ENCODE measurements at places on chromosomes 11 and 22. TPM values are rescaled to one million over a fixed set of nuclear protein-coding genes. Genes with fewer than 3 reads are reported as not detected.

HEPHL1 gene
- total RNA-seq, result not detected

- no peak for DNase-seq
These were observed 88.9 kb downstream of the BMAL1 start for GRCh38 chr11:13366266-13367026.

GRCh38 chr11:12902791-12903486 is 106.2 kb upstream of the RASSF10 start:
- no peak for DNase-seq

DNA sequence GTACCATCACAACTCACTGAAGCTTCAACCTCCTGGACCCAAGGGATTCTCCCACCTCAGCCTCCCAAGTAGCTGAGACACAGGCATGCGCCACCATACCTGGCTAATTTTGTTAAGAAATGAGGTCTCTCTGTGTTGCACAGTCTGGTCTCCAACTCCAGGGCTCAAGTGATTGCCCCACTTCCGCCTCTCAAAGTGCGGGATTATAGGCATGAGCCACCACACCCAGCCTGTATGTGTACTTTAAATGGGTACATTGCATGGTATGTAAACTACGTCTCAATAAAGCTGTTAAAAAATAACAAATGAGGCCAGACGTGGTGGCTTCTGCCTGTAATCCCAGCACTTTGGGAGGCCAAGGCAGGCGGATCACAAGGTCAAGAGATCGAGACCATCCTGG is 36.2 kb upstream of the DDX6 start:
- DNase-seq, result no peak

DNA sequence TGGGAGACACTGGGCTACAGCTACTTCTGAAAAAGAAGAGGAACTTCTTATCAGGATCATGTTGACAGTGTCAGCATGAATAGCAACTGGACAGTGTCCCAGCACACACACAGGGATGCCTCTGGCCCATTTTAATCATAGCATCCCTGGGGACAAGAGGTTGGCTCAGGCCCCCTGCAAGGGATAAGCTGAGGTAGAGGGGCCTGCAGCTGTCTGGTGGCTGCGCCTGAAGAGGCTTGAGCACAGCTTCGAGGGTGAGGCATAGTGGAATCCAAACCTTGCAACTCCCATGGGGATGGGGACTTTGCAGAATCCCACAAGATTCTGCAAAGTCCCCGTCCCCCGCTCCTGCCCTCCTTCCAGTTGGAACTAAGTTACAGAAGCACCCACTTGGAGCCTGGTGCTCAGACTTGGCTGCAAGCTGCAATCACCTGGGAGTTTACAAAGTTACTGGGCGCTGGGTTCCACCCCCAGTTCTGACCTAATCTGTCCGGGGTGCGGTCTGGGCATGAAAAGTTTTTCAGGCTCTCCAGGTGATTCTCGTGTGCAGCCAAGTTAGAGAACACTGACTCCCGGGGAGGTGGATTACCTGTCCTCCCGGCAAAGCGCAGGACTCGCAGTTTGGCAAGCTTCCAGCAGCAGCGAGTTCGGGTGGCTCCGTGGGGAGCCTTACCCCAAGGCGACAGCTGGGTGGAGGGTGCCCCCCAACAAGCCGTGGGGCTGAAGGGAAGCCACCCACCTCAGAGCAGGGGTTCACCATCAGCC is 16.0 kb upstream of the LINC01488 start:
- no peak for DNase-seq

- no peak for DNase-seq
These were observed 22.4 kb downstream of the XRRA1 start for GRCh38 chr11:74926304-74927030.

DNA sequence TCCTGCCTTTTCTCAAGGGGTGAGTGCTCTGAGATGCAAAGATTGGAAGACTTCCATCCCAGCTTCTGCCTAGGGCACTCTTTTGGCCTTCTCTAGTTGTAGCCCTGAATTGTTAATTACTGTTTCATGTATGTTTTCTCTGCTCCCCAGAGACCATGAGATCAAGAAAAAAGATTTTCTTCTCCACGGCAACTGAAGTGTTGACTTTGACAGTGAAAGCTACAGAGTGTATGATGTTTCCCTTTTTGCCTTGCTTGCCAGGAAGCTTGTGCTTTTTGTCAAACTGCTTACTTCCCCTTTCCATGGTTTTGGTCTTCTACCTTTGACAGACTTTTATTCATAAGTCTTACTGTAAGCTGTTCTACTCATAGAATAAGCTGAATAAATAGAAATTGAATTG is 23.3 kb upstream of the EIF3D start:
- DNase-seq, result no peak

DNA sequence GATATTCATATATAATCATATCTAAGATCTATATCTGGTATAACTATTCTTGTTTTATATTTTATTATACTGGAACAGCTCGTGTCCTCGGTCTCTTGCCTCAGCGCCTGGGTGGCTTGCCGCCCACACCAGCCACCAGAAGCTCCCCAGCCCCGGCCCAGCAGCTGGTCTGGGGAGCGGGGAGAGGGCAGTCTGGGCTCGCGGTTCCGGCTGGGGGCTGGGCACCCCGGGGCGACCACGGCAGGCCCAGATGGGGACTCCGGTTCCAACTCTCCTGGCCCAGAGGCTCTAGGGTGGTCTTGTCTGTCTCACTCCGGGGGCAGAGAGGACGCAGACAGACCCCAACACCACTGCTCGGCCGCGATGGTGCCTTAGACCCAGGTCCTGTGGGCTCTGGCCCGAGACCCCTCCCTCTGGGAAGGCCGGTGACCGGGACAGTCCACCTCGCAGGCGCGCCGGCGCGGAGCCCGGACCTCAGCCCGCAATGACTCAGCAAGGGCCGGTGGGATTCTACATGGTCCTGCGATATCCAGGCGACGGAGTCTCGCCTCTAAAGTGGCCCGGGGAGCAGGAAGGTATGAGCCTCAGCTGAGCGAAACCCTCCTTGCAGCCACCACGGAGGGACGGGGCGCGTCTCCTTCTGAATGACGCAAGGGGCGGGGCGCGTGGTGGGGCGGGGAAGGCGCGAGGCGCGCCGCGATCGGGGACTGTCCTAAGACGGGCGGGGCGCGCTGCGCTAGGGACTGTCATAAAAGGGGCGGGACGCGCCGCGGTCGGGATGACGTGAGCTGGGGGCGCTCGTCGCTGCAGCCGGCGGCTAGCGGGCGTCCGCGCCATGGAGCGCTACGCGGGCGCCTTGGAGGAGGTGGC is at the start of gene DGCR6:
Gene DGCR6 (plus strand): TSS at position 781 of the 870 bp plus-strand sequence. CDS start 55 bp downstream, at position 836.
- DNase-seq, result no peak

GRCh38 chr22:26461188-26461810 is 22.3 kb downstream of the HPS4 start:
- DNase-seq, result peak; percentile 62

GRCh38 chr11:108997826-108998225 is 333.0 kb downstream of the DDX10 start:
- no peak for DNase-seq

DNA sequence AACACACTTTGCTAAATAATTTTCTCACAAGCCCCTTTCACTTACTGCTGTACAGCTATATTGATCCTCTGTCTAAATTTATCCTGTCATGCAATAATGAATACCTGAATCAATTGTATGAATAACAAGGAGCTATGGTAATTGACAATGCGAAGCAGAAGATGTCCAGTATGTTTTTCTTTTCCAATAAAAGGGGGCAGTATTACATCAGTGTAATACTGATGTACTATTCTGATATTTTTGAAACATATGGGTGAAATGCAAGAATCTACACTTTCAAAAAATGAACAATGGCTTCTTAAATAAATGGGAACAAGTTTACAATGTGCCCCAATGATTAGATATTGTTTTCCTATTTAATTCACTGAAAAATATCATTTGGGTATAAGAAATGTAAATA is 315.1 kb downstream of the SOX6 start:
- DNase-seq, result no peak

SHANK2 gene
- total RNA-seq, result 97.8 TPM

GRCh38 chr11:27319072-27319471 is 43.9 kb downstream of the CCDC34 start:
- DNase-seq, result no peak

IRAG1 gene
- total RNA-seq, result 5.4 TPM

DNA sequence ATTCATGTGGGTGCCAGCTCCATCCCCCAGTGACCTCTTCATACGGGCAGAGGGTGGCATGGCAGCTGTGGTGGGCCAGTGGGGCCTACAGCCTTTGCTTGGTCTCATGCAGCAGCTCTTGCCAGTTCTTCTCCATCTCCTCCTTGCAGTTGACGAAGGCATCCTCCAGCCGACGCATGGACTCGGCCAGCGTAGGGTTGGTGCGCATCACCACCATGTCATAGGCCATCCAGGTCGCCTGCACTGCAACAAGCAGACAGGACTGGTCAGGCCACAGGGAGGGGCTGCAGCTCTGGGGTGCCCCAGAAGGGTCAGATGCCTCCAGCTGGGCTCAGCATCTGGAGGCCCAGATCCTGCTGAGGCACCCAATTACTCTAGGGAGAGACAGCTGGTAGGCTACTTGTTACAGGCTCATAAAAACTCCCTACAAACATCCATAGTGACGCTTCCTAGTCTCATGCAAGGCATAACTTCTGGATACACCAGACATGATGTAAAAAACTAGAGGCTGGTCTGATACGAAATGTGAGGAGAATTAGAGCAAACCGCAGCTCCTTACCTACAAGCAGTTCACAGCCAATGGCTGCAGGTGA is 5.6 kb downstream of the KLHDC7B start:
- DNase-seq, result no peak

MS4A14 gene
- not detected for total RNA-seq

NOL12 gene
- total RNA-seq, result 17.1 TPM

- DNase-seq, result no peak
These were observed 134.8 kb downstream of the DSCAML1 start for GRCh38 chr11:117662255-117662654.

OR4D5 gene
- total RNA-seq, result 0.53 TPM

- no peak for DNase-seq
These were observed 631 bp downstream of the PHF21A start for GRCh38 chr11:46120346-46121300.

OR4A15 gene
- total RNA-seq, result not detected

DNA sequence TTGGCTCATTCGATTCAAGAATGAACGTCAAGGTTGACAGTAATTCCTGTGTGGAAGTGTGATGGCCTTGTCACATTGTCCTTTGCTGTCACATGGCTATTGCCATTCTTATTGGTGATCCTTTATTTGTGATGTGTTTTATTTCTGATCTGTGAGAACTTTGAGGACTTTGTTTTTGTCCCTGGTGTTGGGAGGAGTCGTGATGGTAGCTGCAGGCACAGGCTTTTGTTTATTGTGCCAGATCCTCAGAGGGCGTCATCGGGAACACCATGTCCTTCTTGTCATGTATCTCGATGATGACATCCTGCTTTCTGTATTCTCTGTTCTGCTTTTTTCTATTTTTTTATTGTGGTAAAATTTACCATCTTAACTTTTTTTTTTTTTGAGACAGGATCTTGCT is 5.6 kb downstream of the PICK1 start:
- DNase-seq, result no peak

TBX10 gene
- not detected for total RNA-seq

SCGB2A2 gene
- not detected for total RNA-seq

DNA sequence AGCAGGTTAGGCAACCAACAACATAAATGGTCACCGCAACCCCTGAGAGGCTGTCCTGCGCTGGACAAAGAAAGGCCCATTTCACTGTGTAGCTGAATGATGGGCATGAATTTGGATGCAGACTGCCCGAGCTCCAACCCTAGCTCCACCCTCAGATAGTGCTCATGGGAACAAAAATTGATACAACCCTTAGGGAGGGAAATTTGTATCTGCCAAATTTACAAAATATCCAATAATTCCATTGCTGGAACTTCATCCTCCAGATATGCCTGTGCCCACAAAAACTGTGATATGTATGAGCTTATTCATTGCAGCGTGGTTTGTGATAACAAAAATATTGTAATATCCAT is 2.0 kb downstream of the MS4A8 start:
- no peak for DNase-seq

- no peak for DNase-seq
These were observed 24.0 kb upstream of the ATXN10 start for GRCh38 chr22:45647532-45648225.

GRCh38 chr22:37887584-37888378 is 18.3 kb upstream of the MICALL1 start:
- no peak for DNase-seq

DNA sequence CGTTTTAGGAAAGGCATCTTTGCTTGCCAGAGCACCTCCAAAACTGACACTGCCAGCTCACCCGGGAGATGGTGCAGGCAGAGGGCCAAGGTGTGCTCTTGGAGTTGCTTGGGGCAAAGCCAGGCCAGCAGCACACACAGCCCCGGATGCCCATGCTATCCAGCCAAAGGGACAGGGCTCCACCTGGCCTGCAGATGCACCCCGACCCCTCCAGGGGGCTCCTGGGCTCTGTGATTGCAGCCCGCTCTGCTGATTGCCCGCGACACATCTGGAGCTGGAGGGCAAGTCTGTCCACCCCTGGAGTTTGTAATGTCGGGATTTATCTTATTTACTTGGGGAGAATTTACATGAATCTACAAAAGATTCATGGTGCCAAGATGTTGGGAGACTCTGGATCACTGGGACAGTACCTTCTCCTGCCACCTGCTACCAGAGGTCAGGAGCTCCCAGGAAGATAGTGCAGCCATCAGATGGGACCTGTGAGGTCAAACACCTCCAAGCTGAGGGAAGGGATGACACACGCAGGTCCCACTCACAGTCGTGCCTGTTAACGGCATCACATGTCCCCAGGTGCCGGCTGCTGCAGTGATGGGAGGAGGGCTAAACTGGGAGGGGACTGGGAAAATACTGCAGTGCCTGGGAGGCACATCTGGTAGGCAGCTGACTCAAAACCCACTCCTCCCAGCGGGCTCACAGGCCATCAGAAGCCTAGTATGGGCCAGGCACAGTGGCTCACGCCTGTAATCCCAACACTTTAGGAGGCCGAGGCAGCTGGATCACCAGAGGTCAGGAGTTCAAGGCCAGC is 17.2 kb downstream of the CBX7 start:
- peak; percentile 69 for DNase-seq

- no peak for DNase-seq
These were observed 57.0 kb downstream of the BRD1 start for GRCh38 chr22:49770547-49771265.

DNA sequence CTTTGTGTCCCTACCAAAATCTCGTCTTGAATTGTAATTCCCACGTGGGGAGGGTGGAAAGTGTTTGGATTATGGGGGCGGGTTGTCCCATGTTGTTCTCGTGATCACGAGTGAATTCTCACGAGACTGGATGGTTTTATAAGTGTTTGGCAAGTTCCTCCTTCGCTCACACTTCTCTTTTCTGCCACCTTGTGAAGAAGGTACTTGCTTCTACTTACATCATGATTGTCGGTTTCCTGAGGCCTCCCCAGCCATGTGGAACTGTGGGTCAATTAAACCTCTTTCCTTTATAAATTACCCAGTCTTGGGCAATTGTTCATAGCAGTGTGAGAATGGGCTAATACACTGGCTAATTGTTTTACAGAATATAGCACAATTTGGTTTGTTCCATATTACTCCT is 326.3 kb downstream of the GRM5 start:
- DNase-seq, result no peak

GRCh38 chr22:36746375-36746970 is 29.4 kb downstream of the IFT27 start:
- no peak for DNase-seq

DNA sequence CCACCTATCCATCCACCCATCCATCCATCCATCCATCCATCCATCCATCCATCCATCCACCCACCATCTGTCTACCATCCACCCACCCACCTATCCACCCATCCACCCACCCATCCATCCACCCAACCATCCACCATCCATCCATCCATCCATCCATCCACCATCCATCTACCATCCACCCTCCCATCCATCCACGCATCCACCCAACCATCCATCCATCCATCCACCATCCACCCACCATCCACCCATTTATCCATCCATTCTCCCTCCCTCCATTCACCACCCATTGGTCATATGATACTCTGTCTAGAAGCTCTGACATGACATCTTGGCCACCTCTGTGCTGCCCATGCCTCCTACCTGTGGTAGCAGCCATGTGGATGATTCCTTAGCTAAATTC is 31.7 kb downstream of the MUC2 start:
- DNase-seq, result no peak
